Mesothelial cell of epicardium (in vitro differentiated cells): ENCODE measurements at places on chromosomes 3 and 15.

DNA sequence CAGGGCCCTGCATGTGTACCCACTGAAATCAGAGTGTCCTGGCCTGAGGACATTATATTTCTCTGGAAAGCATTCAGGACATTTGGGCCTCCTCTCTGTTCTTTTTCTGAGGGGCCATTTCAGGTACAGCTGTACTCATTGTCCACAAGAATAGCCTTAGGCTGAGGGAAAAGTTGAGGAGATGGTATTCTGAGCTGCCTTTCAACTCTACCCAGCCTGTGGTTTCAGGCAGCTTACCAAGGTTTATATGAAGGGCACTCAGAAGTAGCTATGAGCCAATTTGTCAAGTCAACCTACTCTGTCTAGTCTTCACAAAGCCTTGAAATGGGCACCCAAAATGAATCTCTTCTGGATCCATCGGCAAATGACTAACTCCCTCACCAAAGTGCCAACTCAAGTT, 9.4 kb downstream of the ATP13A4 start:
- DNase-seq = no peak

DNA sequence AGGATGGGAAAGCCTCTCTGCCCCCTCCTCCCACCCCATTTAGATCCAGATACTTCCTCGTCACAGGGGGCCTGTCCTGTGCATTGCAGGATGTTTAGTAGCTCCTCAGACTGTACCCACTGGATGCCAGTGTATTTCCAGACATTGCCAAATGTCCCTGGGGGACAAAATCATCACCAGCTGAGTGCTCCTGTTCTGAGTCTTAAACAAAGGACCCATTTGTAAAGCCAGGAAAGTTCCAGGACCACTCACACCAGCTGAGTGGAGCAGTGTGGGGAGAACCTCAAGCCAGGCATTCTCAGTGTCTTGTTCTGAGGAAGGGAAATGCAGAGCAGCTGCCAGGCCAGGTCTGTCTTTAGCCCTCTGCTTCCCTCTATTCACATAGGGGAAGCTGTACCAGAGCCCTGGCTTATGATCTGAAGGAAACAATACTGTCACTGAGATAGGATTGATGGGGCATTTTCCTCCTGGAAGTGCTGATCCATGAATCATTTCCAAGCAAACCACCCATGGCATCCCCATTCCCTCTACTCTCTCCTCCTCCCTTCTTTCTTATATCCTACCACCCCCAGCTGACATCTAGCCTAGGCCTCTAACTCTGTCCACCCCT, 67.4 kb upstream of the MEX3B start:
- DNase-seq = no peak

- no peak for DNase-seq
These were observed 199.3 kb upstream of the BCL6 start for GRCh38 chr3:187944390-187945179.

- no peak for DNase-seq
These were observed 22.3 kb downstream of the NR2F2 start for GRCh38 chr15:96352604-96353405.

- DNase-seq = no peak
These were observed 68.9 kb downstream of the IQSEC1 start for GRCh38 chr3:13004376-13004775.

GRCh38 chr3:105860641-105861040, 8.2 kb downstream of the CBLB start:
- no peak for DNase-seq

GRCh38 chr3:99645277-99646106, 7.1 kb downstream of the COL8A1 start:
- DNase-seq = no peak

DNA sequence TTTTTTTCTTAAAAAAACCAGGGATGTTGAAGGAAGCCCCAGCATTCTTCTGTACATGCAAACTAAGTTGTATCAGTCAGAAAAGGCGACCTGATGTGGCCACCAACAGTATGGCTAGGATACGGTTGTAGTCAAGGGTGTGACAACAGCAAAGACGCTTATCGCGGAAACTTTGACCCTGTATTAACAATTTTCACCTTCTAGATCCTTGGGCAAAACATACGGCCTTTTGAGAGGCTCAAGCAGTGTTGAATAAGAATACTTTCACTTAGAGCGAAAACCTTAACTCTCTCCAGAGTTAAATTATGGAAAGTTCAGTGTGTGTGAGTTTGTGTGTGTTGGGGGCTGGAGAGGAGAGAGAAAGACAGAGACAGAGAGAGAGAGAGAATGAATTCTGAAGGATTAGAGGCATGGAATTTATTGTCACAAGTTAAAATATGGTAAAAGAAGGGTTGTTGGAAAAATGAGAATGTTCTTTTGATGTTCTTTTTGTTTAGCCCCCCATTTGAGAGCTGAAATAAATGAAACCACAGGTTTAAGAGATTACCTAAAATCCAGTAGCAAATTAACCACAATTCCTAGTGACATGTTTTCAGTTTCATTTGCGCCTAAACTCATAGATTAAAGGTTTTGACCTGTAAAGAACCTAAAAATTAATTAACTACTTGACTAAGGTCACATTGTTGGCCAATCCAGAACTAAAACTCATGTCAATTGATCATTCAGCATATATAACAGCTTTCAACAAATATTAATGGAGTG, 9.2 kb downstream of the ALCAM start:
- DNase-seq = no peak

DNA sequence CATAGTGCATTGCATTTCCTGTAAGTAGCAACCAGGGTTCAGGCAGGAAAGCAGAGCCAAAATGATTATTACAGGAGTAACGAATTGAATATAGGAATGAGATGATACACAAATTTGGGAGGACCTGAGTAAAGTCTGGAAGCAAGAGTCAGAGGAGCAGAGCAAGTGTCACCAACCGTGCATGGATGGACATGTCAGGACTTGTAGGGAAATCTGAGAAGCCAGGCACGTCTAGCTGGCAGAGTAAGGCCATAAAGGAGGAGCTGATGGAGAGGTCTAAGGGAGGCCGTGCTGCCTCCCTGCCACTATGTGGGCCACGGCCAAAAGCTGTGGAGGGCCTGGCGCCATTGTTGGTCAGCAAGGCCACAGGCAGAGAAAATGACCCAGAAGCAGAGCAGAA, 22.4 kb downstream of the GJD2 start:
- DNase-seq = no peak

DNA sequence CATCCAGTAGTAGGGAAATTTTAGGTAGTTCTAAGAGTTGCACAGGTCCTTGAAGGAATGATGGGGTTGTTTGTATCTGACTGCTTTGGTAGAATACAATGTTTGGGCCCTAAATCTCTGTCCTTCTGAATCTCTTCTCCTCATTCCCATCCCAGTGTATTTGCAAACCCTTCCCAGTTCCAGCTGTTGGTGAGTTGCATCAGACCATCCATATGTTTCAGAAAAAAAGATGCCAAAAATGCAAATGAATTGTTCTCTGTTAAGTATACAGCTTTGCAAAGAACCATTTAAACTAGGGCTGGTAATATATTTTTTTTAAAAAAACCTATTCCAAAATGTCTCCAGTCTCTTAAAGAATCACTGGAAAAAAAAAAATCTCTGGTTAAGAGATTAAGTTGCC, 250.8 kb upstream of the FEZF2 start:
- DNase-seq = no peak

DNA sequence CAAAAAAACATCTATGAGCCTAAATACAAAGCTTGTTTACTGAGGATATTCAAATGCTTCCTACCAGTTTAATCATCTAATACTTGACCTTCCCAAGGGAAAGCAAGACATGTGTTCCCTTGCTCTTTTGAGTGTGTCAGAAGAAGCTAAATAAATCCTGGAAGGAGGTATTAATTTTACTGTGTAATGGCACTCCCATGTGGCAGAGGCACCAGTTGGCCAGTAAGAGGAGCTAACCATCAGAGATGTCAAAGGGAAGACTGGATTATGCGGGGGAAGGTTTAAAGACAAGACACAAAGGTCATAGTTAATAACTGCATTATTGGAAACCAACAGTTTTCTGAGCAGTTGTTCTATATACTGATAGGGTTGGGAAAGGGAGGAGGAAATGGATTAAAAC, 125.1 kb downstream of the SUCLG2 start:
- DNase-seq = no peak

DNA sequence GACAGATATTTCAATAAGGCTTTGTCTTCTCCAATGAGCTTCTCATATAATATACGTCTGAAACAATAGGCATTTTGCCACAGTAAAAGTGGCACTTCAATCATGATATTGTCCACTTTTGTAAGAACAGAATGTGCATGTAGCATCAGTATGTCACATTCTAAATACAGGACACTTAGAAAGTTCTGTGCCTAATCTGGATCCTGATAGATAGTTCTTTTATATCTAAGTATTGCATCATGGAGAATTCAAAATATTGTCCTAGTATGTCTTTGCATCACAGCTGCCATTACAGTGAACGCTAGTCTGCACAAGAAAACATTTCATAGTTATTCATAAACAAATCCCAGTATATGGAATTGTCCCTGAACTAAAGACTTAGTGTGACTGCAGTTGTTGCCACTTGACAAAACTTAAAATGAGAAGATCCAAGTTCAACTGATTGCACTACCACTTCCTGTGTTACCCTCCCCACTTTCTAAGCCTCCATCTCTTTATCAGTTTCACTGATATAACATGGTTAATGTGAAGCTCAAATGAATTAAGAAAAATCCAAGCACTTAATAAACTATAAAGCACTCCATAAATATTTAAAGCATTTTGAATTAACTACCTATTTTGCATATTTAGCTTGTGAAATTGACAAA, 19.6 kb downstream of the LRRFIP2 start:
- no peak for DNase-seq
